PC-3 (cell line): ENCODE measurements at places on chromosomes 2 and 18.
A peak's percentile ranks its signal among the peaks of the same experiment; 100 is the strongest.

GRCh38 chr2:15399241-15399640 is 161.9 kb downstream of the NBAS start:
- DNase-seq = no peak

DNA sequence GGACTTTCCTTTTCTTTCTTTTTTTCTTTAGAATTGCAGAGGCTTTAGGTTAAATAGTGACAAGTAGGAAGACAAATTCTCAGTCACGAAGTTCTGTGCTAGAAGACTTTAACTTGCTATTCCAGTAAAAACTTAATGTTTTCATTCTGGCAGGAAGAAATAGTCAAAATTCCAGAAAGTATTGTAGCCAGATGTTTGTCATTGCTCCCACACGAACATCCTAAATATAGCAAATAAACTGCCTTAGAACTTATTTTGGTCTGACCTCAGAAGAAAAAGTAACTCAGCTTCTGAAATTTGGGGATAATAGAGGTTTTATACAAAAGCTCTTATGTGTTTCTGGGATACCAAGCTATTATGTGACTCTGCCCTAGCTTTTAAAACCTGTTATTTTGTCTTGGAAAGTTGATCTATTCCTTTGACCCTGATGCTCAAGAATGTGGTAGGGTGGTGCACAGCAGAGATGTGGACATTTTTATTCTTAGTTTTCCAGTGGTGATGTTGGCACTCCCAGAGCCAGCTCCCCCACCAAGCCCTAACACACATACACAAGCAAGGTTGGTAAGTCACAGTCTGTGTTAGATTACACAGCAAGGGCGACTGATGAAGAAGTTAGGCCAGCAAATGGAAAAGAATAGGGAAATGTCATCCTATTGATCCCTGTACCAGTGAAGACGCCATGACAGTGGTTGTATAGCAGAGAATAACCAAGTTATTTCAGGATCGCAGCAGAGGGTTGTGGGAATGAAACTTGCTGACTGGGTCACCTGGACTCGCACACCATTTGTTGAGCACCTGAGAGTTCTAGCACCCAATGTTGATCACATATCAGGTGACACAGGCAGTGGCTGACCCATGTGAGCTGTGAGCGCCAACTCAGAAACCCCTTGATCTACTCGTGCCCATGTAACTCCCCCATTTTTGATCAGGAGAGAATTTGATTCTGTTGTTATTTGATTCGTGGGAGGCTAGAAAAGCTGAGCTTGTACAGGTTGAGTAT is 23.7 kb downstream of the FARP2 start:
- DNase-seq = no peak

DNA sequence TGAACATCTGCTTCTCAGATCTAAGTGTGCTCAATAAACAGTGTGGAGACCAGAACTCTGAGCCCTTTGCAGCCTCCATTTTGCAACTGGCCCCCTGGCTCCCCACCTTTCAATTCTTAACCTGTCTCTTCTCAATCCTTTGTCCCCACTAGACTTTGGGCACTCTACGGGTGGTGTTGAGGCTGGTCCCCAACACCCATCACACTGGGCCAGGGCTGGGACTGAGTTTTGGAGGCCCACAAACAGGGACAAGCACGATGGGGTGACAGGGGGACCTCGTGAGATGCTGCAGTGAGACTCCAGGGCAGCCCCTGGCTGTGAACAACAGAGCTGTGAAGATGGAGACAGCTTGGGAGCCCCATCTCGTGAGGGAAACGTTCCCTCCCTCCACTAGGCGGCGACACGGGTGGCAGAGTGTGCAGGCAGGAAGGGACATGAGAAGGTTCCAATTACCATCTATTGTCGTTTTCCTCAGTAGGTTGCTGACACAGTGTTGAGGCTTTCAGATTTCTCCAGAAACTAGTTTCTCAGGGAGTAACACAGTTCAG is 1.2 kb downstream of the ANKMY1 start:
- peak; percentile 36 for DNase-seq

DNA sequence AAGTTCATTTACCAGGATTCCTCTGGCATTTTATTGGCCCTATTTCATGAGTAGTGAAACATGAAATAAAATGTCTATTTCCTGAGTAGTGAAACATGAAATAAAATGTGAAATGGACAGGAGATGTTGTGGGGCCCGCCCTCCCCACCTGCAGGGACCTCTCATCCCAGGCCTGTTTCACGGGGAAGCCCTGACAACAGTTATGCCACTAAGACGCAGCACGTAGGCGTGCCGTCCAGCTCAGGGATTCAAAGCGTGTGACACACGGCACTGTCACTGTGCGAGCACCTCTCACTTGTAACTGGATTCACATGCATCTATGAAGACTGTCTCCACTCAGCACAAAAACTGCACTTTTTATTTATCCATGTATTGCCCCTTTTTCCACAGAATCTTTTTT is 83.4 kb upstream of the SNTG2 start:
- DNase-seq = no peak

- no peak for DNase-seq
Measured at GRCh38 chr18:79520478-79521390, 125.0 kb downstream of the NFATC1 start.

DNA sequence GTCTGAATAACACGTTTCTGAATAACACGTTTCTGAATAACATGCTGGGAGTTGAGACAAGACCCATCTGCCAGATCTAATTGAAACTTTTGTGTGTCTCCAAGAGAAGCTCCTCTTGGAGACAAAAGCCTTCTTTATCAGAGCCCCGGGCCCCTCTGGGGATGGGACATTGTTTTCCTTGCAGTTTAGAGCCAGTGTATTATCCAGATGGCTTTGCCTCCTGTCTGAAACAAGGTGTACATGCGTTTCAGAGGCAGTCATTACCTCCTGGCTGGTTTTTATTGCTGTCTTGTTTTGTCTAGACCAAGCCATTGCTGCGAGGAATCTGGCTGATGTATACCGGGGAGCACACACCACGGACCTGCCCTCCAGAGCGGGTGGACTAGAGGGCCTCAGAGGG is 7.8 kb downstream of the FOSL2 start:
- DNase-seq = no peak

DNA sequence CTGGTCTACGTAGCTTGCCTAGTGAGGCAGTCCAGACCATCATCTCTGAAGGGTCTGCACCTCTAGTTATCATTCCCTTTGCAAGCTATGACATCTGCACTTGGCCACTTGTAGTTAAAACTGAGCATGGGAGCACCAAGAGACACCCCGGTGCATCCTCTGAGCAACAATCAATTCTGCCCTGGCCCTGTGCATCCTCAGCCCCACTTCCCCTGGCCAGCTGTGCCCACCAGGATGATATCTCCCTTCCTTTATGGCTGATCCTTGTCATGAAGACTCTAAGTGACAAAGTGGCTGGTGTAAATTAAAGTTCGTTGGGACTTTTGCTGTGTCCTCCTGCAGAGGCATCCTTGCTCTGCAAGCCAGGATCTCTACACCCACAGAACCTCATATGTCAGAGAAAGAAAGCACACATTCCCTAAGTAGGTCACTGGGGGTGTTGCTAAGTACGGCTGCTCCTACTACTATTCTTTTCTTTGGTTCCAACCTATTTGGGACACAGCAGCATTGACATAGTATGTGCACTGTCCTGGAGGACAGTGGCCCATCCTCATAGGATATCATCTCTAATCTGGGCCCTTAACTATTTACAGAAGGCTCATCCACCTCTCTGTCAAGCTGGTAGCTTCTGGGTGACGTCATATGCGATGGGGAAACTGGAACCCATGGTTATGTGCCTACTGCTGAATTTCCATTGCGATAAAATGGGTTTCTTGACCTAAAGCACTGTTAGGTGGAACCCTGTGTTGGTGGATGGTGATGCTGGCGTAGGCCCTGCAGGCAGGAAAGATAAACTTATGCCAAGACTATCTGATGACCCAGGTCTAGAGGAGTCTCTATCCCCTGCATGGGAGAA is 384.3 kb upstream of the ID2 start:
- no peak for DNase-seq

DNA sequence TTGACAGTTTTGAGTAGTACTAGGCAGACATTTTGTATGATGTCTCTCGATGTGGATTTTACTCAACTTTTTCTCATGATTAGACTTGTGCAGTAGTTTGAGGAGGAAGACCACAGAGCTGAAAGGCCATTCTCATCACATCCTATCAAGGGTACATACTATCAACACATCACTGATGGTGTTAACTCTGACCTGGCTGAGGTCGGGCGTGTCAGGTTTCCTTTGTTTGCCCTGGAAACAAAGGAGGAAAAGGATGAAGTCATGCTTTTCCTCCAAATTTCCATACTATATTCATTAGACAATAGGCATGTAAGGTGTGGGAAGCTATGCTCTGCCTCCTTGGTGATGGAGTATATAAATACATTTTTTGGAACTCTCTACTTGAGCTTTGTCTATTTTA is 211.1 kb downstream of the DSEL start:
- no peak for DNase-seq

DNA sequence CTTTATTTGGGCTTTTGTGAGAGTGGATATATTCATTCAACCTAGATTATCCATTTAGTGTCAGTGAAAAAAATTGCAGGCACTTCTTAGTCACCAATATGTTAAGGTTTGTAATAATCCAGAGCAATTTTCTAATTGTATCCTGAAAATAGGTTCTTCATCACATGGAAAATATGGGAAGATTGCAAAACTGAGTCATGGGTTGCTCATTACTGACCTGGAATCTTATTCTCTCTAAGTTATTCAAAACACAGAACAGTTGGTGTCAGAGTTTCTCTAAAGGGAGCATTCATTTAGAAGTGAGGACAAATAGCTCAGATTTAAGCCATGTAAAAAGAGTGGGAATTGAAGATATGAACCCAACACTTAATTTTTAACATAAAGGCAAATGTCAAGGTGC is 181.3 kb downstream of the IKZF2 start:
- DNase-seq = peak; percentile 15

- DNase-seq = no peak
Measured at GRCh38 chr2:4135765-4136164, 432.4 kb downstream of the DCDC2C start.

DNA sequence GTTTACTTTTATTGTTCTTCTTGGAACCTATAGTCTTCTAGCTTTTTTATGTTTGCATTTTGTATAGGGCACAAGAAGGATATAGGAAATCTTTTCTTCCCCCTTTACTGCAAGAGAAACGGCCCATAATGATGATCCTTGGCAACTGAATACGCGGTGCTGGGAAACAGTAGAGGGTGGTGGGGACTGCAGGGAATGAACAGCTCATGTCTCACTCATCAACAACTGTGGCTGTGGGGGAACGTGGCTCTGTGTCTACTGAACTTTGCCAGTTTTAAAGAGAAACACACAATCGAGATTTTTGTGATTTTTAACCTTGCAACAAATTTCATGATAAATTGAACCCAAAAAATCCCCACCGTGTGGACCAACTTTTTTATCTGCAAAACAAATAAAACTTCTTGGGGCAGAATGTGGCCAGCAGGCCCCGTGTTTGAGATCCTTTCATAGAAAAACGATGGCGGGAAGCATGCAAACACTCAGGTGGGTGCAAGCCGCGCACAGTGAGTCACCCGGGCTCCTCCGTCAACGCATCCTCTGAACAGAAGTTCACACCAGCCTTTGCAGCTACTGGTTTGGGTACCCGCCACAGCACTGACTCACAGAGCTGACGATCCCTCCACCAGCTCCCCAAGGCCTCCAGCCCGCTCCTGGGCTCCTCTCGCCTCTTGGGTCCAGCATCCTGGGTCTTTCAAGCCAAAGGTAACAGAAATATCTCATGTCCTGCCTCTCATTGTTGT is 149.3 kb downstream of the COL6A3 start:
- peak; percentile 89 for DNase-seq

DNA sequence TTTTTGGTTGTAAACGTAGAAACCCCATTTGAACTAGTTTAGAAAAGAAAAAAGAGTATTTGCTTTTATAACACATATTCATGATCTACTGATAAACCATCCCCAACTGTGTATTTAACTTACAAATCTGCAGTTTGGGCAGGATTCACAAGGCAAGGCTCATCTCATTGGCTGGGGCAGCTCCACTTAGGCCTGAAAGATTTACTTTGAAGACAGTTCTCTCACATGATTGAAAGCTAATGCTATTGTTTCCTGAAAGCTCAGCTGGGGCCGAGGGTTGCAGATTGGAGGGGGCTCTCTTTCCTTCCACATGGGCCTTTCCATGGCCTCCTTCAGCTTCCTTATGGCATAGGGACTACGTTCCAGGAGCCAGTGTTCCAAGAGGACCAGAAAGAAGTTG is 47.4 kb downstream of the ARHGAP15 start:
- DNase-seq = no peak

DNA sequence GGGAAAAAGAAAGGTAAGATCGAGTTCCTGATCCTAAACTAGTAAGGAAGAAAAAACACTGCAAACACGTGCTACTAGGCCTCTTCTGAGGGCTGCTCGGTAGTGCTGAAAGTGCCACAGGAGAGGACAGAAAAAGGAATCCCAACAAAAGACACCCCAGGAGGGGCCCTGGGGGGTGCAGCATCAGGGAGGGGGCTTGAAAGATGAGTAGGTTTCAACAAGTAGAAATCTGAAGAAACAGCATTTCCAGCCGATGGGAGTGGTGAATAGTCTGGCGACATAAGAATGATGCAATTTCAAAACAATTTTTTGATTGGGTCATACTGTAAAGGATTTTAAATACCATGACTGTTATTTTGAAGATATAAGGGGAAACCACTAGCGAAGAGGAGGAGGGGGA is 98.6 kb downstream of the NOL10 start:
- DNase-seq = no peak
